ENCODE measurements at places on chromosomes 6 and 20.

- no peaks in the 10 kb centered on the region for H3K4me1 ChIP-seq
- H3K27me3 ChIP-seq, result peaks cover 100% of the 10 kb centered on the region
- no peak overlapping the region for H3K4me3 ChIP-seq
Measured at GRCh38 chr6:34110610-34111009, 35.3 kb downstream of the GRM4 start.

DNA sequence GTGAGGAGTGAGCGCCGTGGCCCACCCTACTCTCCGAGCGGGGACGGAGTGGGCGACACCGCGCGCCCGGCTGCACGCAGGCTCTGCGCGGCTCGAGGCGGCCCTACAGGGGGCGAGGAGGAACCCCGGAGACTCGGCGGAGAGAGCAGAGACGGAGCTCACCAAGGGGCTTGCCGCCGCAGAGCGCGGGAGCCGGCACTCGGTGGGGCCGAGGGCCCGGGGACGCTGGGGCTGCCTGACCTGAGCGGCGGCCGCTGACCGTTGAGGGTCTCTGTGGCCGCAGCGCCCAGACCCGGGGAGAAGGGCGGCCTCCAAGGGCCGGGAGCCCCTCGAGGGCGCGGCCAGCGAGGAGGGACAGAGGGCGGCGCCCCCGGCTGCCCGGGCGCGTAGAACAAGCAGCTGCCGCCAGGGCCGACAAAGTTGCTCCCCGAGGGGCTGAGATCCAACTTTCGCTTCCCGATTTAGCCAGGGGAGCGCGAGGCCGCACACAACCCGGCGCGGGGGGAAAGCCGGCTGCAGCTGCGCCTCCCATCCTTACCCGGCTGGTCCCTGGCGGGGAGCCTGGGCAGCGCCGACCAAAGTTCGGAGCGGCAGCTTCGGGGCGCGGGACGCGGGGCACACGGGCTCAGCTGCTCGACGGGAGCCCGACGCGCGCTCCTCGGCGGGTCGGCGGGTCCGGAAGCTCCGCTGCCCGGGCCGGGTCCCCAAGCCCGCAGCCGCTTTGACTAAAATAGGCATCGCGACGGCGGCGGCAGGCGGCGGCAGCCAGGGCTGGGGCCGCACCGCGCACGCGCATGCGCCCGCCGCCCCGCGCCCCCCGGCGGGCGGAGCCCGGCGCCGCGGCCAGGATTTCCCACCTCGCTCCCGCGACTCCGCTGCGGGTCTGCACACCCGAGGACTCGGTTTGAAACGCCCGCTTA, 43.1 kb downstream of the POPDC3 start:
- peak; percentile 6 for DNase-seq
- H3K4me3 ChIP-seq, result peak overlapping the region; percentile 65
- H3K27ac ChIP-seq, result no peak overlapping the region
- H3K4me1 ChIP-seq, result no peaks in the 10 kb centered on the region
- no peaks in the 10 kb centered on the region for H3K36me3 ChIP-seq

GRCh38 chr6:148563066-148563465, 183.8 kb upstream of the UST start:
- peaks cover 15% of the 10 kb centered on the region for H3K4me1 ChIP-seq
- no peak overlapping the region for H3K27ac ChIP-seq
- H3K27me3 ChIP-seq, result peaks cover 26% of the 10 kb centered on the region

DNA sequence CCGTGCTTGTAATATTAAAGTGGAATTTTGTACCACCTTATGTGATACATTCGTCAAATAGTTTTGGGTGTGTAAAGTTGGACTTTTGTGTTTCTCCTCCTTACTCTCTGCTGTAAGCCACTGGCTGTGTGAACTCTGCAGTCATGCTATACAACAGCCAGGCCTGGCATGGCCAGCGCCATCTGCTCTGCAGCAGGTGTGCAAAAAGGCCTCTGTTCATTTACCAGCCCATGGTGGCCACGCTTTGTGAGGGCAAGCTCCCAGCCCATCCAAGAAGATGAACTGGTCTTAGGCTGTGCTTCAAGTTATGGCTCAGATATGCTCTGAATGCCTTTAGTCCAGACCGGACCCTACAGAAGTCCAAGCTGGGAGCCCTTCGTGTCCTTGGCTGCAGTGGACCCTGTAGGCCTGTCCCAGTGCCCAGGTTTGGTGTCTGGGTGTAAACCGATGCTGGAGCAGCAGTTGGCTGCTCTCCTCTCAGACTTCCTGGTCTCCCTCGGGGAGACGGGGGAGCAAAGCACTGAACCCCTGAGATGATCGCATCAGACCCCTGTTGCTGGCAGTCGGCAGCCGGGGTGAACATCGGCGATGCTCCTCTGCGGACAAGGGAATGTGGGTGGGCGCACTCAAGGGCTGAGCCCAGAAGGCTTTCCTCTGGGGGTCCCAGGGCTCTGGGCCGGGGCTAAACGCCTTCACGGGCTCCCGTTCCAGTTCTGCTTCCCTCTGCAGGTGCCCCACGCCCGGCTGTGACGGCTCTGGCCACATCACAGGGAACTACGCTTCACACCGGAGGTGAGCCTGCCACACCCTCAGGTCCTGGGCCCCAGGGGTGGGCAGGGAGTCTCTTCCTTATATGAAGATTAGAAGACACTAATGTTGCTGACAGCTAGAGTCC, 28.6 kb upstream of the PCMTD2 start:
- peaks cover 28% of the 10 kb centered on the region for H3K27me3 ChIP-seq
- H3K27ac ChIP-seq, result no peak overlapping the region
- peak overlapping the region; percentile 27 for H3K4me3 ChIP-seq
- H3K4me1 ChIP-seq, result peaks cover 13% of the 10 kb centered on the region
- DNase-seq, result peak; percentile 15

GRCh38 chr20:37236462-37236861, 25.2 kb downstream of the GHRH start:
- peaks cover 97% of the 10 kb centered on the region for H3K36me3 ChIP-seq
- no peaks in the 10 kb centered on the region for H3K27me3 ChIP-seq
- no peak overlapping the region for H3K4me3 ChIP-seq
- H3K4me1 ChIP-seq, result no peaks in the 10 kb centered on the region
- H3K27ac ChIP-seq, result no peak overlapping the region
- DNase-seq, result no peak

DNA sequence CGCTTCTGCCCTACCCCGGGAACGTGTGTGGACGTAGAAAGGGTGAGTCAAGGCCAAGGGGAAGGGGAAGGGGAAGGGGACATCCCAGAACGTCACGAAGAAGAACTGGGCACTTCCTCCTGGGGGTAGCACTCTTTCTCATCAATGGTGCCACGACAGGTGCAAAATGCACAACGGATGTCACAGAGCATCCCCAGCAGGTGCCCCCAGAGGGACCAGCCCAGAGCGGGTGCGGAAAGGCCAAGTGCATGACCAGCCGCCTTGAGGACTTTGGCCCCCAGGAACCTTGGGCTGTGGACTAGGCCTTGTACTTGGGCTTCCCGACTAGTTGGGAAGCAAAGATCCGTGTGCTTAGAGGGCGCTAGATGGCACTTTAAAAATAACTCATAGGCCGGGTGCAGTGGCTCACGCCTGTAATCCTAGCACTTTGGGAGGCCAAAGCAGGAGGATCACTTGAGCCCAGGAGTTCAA, 12.1 kb upstream of the SRC start:
- no peaks in the 10 kb centered on the region for H3K27me3 ChIP-seq
- peaks cover 13% of the 10 kb centered on the region for H3K4me1 ChIP-seq
- H3K36me3 ChIP-seq, result no peaks in the 10 kb centered on the region
- peak overlapping the region; percentile 38 for H3K27ac ChIP-seq

DNA sequence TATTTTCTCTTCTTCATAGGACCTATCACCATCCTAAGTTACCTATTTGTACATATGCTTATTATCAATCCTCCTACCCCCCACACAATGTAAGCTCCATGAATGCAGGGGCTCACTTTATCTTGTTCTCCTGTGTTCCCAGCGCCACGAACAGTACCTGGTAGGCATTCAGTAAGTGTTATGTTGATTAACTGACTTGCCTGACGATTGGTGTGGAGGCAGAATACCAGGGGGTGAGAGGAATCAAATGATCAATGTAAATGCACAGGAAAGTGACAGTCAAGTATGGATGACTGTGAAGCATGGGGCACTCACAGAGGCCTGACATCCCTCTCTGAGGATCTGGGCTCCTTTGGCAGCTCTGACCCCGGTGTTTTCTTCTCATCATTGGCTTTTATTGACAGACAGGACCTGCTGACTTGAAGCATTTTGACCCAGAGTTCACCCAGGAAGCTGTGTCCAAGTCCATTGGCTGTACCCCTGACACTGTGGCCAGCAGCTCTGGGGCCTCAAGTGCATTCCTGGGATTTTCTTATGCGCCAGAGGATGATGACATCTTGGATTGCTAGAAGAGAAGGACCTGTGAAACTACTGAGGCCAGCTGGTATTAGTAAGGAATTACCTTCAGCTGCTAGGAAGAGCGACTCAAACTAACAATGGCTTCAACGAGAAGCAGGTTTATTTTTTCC, 6.1 kb upstream of the IFT52 start:
- no peak overlapping the region for H3K4me3 ChIP-seq

- no peak overlapping the region for H3K4me3 ChIP-seq
- no peaks in the 10 kb centered on the region for H3K4me1 ChIP-seq
- no peak overlapping the region for H3K27ac ChIP-seq
- H3K27me3 ChIP-seq, result no peaks in the 10 kb centered on the region
- H3K36me3 ChIP-seq, result peaks cover 23% of the 10 kb centered on the region
Measured at GRCh38 chr6:49430866-49431265, 32.2 kb downstream of the MMUT start.

DNA sequence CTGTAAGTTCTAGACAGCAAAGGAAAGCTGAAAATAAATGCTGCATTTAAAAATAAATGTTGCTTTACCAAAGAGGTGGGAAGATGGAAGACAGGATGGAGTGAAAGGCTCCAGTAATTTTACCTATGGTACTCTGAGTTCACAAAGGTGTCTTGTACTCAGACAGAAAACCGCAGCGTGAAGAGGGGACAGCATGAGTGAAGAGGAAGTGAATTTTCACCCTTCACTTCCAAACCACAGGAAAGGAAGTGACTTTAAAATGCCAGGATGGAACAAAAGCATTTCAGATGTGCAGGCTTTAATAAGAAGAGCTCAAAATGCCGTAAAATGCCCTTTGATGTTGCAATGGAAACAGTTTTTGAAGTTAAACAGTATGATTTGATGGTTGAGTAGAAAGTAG, 91.2 kb upstream of the TINAG start:
- no peaks in the 10 kb centered on the region for H3K36me3 ChIP-seq
- no peak overlapping the region for H3K27ac ChIP-seq
- no peak for DNase-seq

- peaks cover 29% of the 10 kb centered on the region for H3K36me3 ChIP-seq
- peak overlapping the region; percentile 20 for H3K27ac ChIP-seq
- no peak for DNase-seq
- no peaks in the 10 kb centered on the region for H3K27me3 ChIP-seq
- H3K4me3 ChIP-seq, result no peak overlapping the region
Measured at GRCh38 chr6:57109880-57110279, 19.9 kb downstream of the ZNF451 start.

- no peak for DNase-seq
- no peaks in the 10 kb centered on the region for H3K4me1 ChIP-seq
- H3K36me3 ChIP-seq, result no peaks in the 10 kb centered on the region
Measured at GRCh38 chr6:77143659-77144447, 319.4 kb downstream of the HTR1B start.

DNA sequence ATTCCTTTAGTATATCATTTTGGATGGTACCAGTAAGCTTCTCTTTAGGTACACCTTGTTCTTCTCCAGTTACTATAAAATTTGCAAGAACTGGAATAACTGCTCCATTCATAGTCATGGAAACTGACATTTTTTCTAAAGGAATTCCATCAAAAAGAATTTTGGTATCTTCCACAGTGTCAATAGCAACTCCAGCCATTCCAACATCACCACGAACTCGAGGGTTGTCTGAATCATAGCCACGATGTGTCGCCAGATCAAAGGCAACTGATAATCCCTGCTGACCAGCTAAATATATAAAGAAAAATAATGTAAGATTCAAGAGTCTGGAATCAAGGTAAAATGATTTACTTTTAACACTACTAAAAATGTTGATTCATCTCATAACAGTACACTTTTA, 5.3 kb downstream of the MMUT start:
- no peak for DNase-seq
- no peaks in the 10 kb centered on the region for H3K27me3 ChIP-seq
- no peak overlapping the region for H3K4me3 ChIP-seq
- H3K27ac ChIP-seq, result no peak overlapping the region

DNA sequence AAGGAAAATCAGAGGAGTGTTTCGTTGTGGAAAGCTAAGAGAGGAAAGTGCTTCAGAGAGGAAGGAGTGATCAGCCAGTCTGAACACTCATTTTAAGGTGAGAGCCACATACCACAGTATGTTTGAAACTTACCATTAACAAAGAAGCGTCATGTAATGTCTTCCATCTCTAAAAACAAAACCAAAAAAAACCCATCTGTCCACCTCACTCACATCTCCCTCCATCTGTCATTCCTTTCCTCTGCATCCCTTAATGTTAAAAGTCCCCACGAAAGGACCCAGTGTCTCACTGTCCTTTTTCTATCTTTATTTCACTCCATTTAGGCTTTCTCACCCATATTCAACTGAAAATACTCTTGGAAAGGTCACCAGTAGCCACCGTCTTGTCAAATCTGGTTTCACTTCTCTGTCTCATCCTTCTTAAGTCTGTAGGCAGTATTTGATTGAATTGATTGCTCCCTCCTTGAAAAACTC, 59.4 kb upstream of the GNRH2 start:
- H3K27me3 ChIP-seq, result no peaks in the 10 kb centered on the region
- peaks cover 18% of the 10 kb centered on the region for H3K36me3 ChIP-seq
- no peak overlapping the region for H3K27ac ChIP-seq
- peaks cover 3% of the 10 kb centered on the region for H3K4me1 ChIP-seq

- peaks cover 11% of the 10 kb centered on the region for H3K4me1 ChIP-seq
- H3K27me3 ChIP-seq, result peaks cover 7% of the 10 kb centered on the region
- DNase-seq, result no peak
Measured at GRCh38 chr20:49766979-49767521, 45.6 kb upstream of the SLC9A8 start.

DNA sequence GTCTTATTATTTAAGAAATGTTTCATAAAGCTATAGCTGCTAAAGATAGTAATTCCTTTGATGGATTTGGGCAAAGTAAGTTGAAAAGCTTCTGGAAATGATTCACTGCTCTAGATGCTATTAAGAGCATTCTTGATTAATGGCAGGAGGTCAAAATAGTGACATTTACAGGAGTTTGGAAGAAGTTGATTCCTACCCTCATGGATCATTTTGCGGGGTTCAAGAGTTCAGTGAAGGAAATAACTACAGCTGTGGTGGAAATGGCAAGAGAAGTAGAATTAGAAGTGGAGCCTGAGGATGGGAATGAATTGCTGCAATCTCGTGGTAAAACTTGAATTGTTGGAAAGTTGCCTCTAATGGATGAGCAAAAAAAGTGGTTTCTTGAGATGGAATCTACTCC, 316.1 kb downstream of the UTRN start:
- H3K27ac ChIP-seq, result no peak overlapping the region
- no peak overlapping the region for H3K4me3 ChIP-seq
- no peak for DNase-seq
- H3K4me1 ChIP-seq, result peaks cover 23% of the 10 kb centered on the region
- H3K36me3 ChIP-seq, result peaks cover 5% of the 10 kb centered on the region
- H3K27me3 ChIP-seq, result no peaks in the 10 kb centered on the region

GRCh38 chr6:118391086-118391485, 157.0 kb upstream of the PLN start:
- no peaks in the 10 kb centered on the region for H3K4me1 ChIP-seq
- no peaks in the 10 kb centered on the region for H3K27me3 ChIP-seq
- no peak for DNase-seq
- H3K27ac ChIP-seq, result no peak overlapping the region
- H3K36me3 ChIP-seq, result no peaks in the 10 kb centered on the region
